Heart left ventricle (tissue), 16 donors: ENCODE measurements at places on chromosomes 4 and X.

DNA sequence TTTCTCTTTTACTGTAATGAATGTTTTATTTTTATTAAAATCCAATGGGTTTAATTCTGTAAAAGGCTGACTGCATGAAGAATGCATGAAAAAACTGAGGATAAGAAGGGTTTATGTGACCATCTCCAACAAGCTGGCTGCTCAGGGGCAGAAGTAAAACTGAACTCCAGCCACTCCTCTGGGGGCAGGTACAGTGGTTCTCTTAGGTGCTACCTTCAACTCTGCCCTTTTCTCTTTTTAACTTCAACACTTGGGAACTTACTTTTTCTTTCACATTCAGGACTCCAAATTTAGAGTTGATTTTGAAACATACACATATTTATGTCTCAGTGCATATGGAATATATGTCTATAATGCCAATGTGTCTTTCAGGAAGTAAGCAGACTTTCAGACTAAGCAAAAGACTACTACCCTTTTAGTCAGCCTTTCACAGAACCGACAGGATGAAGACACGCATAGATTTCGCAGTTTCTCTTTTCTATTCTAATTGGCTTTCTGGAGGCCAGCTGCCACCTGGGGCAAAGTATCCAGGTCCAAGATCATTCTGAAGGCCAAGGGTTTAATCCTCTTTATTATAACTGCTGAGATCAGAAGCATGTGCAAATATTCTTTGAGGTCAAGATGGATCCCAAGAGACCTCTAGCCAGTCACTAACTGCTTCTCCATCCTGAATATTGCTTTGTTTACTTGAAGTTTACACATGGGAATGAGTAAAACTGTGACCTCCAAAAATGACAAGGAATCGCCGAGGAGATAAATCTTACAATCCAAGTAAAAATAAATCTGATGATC is 30.7 kb downstream of the HS3ST1 start:
- DNase-seq, result no peak

GRCh38 chr4:80926446-80926845 is 104.1 kb upstream of the BMP3 start:
- DNase-seq, result no peak

DNA sequence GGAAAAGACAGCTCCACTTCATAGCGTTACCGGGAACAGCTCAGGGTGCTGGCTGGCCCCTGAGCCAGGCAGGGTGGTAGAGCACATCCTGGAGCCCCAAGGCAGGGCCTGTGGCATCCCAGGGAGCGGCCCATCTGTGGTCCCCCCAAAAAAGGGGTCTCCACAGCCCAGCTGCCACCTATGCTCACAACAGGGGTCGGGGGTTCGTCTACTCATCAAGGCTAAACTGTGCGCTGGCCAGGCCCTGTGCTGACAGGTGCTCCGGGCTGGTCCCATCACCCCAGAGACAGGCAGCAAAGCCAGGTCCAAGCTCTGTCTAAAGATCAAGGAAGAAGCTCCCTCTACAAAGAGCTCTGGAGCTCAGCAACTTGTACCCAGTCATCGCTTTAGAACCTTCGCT is 77.9 kb downstream of the DCTD start:
- no peak for DNase-seq

DNA sequence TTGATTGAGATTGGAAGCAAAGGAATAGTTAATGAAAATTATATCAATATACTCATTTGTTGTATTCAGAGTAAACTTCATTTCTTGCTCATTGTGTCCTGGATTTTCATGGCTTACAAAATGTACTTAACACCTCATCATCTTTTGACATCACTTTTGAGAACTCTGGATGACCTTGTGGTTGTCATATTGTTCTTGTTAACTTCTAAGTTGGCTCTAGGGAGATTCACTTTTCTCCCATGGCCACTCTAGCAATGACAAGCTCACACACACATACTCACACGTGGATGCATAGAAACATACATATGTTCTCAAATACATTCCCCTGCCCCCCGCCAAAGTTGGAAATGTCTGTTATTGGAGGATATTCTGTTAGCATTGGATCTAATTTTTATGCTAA is 15.3 kb downstream of the PHEX start:
- no peak for DNase-seq

DNA sequence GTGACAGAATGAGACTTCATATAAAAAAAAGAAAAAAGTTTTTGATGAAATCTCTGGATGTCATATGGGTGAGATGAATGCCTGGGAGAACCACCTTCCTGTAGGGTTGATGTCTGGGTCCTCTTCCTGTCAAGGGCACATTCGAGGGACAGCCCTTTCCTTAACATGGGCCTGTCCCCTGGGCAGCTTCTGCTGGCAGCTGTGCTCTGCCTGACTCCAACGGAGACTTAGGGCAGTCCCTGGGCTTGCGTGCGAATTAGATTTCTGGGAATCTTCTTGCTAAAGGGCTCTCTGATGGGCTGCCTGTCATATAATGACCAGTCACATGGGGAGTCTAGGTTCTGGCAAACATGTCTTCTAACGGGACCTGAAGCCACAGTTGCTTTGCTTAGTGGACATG is 40.7 kb downstream of the TNIP2 start:
- no peak for DNase-seq
